Cortex of kidney (tissue), 1 donor: ENCODE measurements at places on chromosomes 5 and 9.

- no peak for DNase-seq
Measured at GRCh38 chr5:164203581-164204225, 698.3 kb downstream of the MAT2B start.

- DNase-seq = no peak
Measured at GRCh38 chr5:152170350-152170749, 234.7 kb downstream of the NMUR2 start.

DNA sequence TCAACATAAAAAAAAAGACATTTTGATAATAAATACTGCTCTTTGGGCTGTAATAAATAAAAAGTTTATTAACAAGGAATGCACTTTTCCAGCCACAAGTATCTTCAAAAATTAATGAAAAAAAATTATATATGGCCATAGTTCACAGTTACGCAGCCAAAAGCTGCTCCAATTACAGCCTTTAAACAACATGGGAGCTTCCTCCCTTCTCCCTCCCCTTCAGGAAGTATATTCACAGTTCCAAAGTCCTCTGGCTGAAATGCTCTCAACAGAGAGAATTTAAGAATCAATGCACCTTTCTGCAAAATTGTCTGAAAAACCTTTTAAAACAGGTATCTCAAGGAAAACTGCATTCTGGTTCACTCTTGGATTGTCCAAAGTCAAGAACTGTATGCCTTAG is 5.9 kb downstream of the PLK2 start:
- no peak for DNase-seq

- no peak for DNase-seq
Measured at GRCh38 chr5:42360616-42361314, 62.5 kb upstream of the GHR start.

GRCh38 chr9:84393266-84393950 is 52.9 kb upstream of the SLC28A3 start:
- DNase-seq = no peak

DNA sequence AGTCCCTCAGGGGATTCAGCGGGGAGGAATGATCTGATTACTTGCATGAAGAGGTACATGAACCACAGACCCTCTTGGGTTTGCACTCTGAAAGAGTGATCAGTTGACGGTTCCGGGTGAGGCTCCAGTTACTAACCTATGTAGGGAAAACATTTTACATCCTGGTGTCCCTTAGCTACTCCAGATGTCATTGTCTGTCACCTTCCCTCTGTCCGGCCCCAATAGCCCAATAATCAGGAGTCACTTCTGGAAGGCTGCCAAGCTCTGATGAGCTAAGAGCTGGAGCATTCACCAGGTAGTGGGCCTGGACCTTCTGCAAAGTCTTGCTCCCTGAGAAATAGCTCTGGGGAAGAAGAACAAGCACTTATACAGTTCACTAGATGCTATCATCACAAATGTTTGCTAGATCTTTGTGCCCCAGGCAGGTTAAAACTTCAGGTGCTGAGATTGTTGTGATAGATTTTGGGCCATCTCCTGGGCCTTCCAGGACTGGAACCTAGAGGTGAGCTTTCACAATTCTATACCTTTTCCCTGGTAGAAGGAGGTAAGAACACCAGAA is 64.5 kb downstream of the ENTREP1 start:
- no peak for DNase-seq

- no peak for DNase-seq
Measured at GRCh38 chr5:103522586-103522985, 40.0 kb downstream of the NUDT12 start.

- no peak for DNase-seq
Measured at GRCh38 chr5:122402955-122403685, 91.1 kb downstream of the SNCAIP start.

DNA sequence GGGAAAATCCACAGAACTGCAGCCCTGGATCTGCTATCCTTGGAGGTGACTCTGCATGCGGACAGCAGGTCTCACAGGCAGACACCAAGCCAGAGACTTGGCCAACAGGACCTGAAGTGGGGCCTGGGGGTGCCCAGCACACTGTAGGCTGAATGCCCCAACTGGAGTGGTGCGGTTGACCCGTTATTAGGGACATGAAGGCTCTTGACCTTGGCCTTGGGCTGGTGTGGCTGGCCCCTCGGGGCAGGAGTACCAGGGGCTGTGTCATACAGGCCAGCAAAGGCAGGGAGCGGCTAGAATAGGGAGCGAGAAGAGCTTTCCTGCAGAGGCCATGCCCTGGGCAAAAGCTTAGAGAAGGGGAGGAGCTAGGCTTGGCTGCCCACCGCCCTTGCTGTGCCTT is 153.2 kb upstream of the MVB12B start:
- no peak for DNase-seq

- no peak for DNase-seq
Measured at GRCh38 chr5:39816156-39816845, 391.5 kb upstream of the DAB2 start.

DNA sequence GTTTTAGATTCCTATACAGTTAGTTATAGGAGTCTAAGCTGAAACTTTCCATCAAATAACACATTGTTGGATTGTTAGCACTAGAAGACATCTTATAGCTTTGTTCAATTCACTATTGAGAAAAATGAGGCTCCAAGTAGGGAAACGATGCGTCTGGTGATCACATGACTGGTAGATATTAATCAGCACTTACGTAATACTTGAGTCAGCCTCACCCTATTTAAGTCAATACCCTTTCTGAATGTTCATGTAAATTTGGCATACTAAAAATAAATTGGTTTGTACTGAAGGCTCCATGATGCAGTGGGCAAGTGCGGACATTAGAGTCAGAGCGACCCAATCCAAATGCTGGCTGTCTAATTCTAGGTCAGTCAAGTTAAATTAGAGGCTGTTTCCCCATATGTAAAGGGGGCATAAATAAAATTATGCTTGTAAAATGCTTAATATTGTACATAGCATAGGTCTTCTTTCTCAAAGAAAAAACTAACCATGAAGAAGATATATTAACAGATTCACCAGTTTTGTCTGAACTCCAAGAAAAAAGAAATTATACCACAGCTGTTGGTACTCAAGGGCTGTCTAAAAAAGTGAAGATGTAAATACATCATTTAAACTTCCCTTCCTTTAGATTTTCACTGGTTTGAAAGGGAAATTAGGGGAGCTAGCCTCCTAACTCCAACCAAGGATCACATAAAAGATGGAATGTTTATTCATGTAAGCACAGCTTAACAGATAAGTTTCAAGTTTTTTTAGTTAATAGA is 406.6 kb upstream of the TLE4 start:
- no peak for DNase-seq

DNA sequence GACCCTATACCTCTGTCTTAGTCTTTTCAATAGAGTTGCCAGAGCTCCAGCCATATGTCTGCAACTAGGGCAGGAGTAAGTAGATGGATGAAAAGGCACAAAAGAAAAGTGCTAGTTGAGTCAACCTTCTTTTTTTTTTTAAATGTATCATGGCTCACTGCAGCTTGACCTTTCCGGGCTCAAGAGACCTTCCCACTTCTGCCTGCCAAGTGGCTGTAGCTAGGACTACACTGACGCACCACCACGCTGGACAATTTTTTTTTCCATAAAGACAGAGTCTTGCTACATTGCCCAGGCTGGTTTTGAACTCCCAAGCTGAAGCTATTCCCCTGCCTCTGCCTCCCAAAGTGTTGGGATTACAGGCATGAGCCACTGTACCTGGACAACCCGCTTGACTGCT is 27.3 kb downstream of the FOXE1 start:
- no peak for DNase-seq

GRCh38 chr5:107885601-107886000 is 214.9 kb upstream of the EFNA5 start:
- DNase-seq = no peak

GRCh38 chr5:1278216-1278615 is 16.7 kb downstream of the TERT start:
- no peak for DNase-seq

DNA sequence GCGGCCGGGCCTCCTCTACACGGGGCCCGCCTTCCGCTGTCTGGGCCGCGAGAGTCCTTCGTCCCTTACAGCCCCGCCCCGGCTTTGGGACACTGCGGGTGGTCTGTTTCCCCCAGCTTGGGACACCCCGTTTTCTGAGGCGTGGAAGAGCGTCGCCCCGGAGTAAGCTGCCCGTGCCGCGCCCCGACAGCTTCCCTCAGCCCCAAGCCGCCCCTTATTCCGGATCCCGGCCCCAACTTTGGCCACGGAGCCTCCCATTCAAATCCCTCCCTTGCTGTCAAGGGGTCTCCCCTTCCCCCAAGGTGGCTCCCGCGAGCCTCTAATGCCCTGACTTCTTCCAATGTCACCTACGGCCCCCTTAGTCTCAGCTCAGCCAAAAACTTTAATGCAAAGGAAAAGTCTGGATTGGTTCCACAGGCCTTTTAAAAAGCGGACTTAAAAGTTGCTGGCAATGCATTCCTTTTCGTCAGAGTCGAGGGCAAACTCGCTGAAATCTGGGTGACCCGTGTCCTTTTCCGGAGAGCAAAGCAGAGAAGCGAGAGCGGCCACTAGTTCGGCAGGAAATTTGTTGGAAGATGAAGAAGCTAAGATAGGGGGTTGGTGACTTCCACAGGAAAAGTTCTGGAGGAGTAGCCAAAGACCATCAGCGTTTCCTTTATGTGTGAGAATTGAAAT is 19.8 kb downstream of the EXOSC2 start:
- DNase-seq = no peak

DNA sequence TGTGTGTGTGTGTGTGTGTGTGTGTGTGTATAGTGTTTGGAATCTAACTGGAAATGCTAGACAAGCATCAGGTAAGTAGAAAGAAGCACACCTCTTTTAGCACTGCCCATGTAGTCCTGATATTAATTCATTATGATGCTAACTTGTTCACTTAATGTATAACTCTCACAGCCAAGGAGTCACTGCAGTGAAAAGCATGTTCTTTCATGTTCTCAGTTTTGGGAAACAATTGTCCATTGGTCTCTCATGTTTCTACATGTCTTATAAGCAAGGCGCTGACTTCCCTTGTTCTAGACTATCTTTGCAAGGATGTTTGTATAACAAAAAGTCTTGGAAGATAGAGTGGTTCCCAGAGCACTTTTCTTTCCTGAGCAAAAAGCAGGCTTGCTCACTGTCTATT is 148.8 kb upstream of the TNPO1 start:
- no peak for DNase-seq

- DNase-seq = no peak
Measured at GRCh38 chr5:180387798-180388197, 34.7 kb upstream of the GFPT2 start.
